Activated CD8-positive, alpha-beta memory T cell treated with anti-CD3 and anti-CD28 coated beads for 1 hour (primary cell): ENCODE measurements at places on chromosomes 1 and 21.

GRCh38 chr1:11664336-11665065 is 501 bp downstream of the FBXO6 start:
- no peak for DNase-seq

GRCh38 chr1:29984166-29984861 is 739.1 kb downstream of the MATN1 start:
- no peak for DNase-seq

DNA sequence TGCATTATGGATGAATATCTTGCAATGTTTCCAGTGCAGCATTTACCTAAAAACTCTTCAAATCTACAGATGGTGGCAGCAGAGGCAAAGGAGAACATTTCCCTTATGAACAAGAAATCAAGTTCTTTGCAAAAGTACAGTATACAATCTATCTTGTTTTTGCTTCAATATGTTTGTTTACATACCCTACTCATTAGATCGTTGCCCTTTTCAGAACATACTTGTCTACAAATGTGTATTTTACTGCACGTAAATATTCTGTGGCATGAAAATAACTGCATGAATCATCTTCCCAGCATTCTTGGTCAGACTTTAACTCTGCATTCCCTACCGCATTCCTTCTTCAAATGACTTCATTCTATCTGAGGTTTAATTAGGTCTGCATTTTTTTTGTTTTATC is 212.7 kb downstream of the ZP4 start:
- no peak for DNase-seq

GRCh38 chr1:217078078-217078690 is 355.0 kb upstream of the ESRRG start:
- no peak for DNase-seq

- DNase-seq: no peak
Measured at GRCh38 chr1:1355416-1355815, 2.9 kb downstream of the MXRA8 start.

- peak; percentile 69 for DNase-seq
Measured at GRCh38 chr1:28648008-28648473, 359 bp upstream of the RNU11 start.

GRCh38 chr1:72567521-72567920 is 285.2 kb upstream of the NEGR1 start:
- DNase-seq: no peak

GRCh38 chr1:248862695-248862997 is 3.8 kb upstream of the ZNF692 start:
- DNase-seq: no peak

DNA sequence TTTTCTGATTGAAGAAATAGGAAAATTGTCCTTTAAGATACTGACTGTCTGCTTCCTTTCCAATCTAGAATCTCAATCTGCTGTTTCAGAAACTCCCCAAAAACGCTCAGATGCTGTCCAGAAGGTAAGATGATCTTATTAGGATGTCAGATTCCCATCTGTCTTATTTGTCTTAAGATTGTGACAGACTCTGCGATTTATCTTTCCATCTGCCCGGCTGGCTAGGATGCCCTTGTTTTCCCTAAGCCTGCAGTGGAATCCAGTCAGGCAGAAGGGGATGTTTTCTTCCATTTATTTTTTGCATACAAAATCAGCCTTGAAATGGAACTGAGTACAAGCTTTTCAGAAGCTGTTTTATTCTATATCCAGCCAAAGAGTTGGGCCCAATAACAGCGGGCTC is 96.5 kb downstream of the FMN2 start:
- no peak for DNase-seq

DNA sequence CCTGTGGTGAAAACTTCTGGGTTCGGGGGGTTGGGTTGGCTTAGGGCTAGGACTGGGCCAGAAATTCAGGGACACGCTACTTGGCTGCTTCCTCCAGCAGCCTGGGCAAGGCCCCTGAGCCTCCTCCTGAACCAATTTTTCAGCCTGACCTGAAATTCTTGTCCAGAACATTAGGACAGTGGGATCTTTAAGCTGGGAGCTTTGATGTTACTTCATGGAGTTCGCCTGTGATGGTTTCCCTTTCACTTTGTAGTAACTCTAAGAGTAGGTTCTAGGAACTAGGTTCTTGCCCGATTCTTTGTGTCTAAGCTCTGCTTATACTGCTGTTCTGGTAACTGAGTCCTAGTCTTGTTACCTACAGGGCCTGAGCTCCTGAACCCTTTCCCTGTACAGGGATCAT is 75.3 kb downstream of the S1PR1 start:
- DNase-seq: no peak

- DNase-seq: no peak
Measured at GRCh38 chr1:227734546-227734855, 601 bp downstream of the JMJD4 start.

GRCh38 chr21:45085700-45086099 is 11.3 kb downstream of the ADARB1 start:
- no peak for DNase-seq

GRCh38 chr1:46545784-46546183 is 5.7 kb downstream of the KNCN start:
- DNase-seq: no peak
